ENCODE measurements at places on chromosomes 4 and X.

DNA sequence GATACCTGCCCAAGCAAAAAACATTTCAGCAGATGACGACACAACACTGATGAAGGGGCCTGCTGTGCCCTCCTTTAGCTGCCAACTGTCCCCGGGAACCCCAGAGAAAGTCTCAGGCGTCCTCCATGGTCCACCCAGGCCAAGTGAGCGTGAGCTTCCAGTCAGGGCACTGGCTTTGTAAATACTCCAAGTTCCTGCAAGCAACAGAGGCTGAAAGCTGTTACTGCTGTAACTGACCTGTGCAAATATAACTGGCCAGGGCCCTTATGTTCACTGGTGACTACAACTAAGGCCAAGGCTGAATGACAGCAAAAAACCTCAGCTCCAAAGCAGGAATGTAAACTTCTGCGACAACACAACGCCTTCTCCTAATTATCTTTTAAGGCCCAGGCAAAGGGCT lies 8.2 kb downstream of the WDR1 start:
- DNase-seq = no peak
- no peak overlapping the region for H3K4me3 ChIP-seq
- no peak overlapping the region for H3K27ac ChIP-seq
- H3K4me1 ChIP-seq = peaks cover 16% of the 10 kb centered on the region
- peaks cover 70% of the 10 kb centered on the region for H3K36me3 ChIP-seq

- no peak overlapping the region for H3K27ac ChIP-seq
- no peak overlapping the region for H3K4me3 ChIP-seq
- H3K4me1 ChIP-seq = no peaks in the 10 kb centered on the region
- no peak for DNase-seq
Observed at GRCh38 chr4:176882206-176882605, 89.5 kb upstream of the VEGFC start.

DNA sequence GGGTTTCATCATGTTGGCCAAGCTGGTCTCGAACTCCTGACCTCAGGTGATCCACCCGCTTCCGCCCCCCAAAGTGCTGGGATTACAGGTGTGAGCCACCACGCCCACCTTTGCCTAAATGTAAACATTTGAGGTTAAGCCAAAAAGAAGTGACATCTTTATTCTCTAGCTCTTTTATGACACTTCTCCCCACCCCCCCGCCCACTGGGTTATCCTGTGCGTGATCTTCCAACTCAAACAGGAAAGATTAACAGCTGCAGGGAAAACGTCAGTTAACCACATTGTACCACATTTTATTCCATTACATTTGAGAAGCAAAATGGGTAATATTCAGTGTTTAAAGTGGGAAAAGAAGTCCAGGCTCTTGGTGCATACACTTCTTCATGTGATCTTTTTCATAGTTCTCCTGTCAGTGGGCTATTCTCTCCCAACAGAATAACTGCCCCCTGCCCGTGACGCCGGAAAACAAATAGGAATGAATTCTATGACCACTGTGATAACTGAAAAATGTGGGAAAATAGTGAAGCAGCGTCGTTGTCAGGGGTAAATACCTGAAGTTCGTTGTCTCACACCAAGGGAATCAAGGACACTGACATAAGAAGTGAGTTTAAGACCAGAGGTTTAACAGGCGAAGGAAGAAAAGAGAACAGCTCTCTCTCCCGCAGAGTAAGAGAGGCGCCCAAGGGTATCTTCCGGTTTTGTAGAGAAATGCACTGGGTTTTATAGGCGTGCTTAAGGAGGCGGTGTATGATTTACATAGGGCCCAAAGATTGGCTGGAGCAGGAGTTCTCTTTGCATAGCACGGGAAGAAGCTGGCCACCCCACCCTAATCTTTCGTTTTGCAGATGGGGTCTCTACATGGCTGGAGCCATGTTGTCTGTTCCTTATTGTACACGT lies 9.7 kb upstream of the SRD5A3 start:
- H3K36me3 ChIP-seq = no peaks in the 10 kb centered on the region
- no peak overlapping the region for H3K27ac ChIP-seq

- DNase-seq = no peak
- H3K27ac ChIP-seq = no peak overlapping the region
- no peaks in the 10 kb centered on the region for H3K4me1 ChIP-seq
- H3K27me3 ChIP-seq = no peaks in the 10 kb centered on the region
- H3K4me3 ChIP-seq = no peak overlapping the region
Observed at GRCh38 chr4:102352781-102353180, 7.5 kb upstream of the SLC39A8 start.

DNA sequence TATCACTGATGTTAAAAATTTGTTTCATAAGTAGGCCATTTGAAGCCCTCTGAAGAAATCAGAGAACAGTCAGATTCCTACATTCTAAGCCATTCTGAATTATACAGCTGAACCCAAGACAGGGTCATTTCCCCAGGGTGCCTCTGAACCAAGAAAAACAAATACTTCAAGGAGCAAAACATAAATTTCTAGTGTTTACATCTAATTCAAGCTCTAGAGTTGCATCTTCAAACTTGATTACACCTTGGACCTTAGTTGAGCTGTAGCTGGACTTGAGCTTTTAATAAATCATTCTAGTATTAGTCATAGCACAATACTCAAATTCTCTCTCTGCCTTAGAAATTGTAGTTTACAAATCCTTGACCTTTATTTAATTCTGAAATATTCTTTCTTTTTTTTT lies 87.6 kb upstream of the IL15 start:
- no peak overlapping the region for H3K4me3 ChIP-seq
- H3K27ac ChIP-seq = no peak overlapping the region
- no peaks in the 10 kb centered on the region for H3K27me3 ChIP-seq
- no peaks in the 10 kb centered on the region for H3K4me1 ChIP-seq
- H3K36me3 ChIP-seq = peaks cover 16% of the 10 kb centered on the region
- DNase-seq = no peak

- no peak for DNase-seq
- no peaks in the 10 kb centered on the region for H3K4me1 ChIP-seq
- H3K27me3 ChIP-seq = peaks cover 14% of the 10 kb centered on the region
- H3K27ac ChIP-seq = no peak overlapping the region
Observed at GRCh38 chr4:153679486-153679885, 4.6 kb upstream of the TLR2 start.

DNA sequence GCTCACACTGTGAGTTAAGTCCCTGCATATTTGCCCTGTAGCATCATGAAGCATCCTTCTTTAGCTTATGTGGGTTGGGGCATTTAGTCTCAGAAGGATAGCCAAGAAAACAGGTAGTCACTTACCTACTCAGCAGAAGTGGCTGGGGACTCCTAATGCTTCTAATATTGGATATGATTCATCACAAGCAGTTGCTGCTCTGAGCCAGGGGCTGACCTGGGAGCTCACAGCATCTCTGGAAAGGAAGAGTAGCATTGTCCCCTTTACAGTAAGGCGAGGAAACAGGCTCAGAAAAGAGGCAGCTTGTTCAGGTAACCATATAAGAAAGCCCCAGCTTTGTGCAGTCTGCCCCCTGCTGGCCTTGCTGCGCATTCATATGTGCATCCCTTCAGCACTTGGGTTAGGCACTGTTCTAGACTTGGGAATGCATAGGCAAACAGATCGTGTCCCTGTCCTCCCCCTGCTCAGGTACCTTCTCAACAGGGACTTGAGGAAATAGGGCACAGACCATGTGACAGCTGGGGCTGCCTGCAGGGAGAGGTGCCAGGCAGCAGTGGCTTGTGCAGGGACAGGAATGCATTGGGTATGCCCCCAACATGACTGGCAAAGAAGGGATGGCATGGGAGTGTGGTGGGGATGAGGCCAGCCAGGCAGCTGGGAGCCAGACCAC lies 35.7 kb upstream of the TBC1D14 start:
- no peak overlapping the region for H3K4me3 ChIP-seq
- peaks cover 17% of the 10 kb centered on the region for H3K36me3 ChIP-seq
- H3K4me1 ChIP-seq = no peaks in the 10 kb centered on the region
- no peaks in the 10 kb centered on the region for H3K27me3 ChIP-seq

All from H9 (cell line).